ENCODE measurements at places on chromosomes 16 and 17.
A peak's percentile ranks its signal among the peaks of the same experiment; 100 is the strongest.

DNA sequence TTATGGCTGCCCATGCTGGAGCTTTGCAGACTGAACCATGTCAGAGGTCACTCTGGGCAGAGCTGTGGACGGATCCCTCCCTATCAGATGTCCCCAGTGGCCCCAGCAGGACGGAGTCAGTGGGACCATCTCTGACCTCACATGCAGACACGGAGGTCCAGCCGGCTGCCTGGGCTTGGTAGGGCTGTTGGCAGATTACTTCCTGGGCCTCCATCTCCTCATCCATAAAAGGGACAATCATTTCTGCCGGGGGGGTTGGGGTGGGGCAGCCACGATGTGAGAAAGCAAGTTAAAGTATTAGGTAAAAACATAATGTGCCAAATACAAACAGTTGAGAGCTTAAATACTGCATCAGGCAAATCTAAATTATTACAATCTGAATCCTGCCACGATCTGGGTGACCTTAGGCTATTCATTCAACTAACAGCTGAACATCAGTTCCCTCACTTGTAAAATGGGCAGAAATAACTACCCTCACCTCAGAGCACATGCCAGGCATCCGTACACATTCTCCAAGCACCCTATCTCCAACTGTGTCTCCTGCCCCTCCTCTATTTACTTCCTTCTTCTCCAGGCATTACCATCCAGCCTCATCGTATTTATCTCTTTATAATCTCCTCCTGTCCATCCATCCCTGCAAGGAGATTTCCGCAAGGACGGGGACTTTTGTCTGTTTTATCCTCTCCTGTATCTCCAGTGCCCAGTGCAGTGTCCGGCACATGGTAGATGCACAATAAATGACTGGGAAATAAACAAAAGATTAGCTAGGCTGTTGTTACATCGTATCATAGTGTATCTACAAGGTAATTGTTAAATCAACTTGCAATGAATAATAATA is 192.3 kb upstream of the FOXF1 start:
- no peak for DNase-seq

DNA sequence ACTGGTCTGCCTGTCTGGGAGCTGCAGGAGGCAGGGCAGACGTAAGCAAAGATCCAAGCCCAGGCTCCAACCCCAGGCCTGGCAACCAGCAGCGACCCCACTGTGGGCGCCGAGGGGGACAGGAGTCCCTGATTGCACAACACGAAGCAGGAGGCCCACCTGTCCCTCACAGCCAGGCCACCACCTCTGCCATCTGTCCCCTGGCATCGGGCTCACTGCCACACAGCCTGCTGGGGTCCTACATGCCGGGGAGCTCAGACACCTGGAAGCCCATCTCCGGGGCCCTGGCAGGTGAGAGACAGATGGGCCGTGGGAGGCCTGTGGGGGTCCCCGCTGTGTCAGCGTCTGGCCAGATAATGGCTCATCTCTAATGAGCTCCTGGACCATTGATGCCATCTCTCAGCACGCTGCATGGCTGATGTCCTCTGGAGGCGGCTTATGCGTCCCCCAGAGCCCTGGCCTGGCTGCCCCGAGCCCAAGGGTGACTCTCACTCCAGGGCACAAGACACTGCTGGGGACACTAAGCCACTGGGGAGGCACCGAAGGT is 11.3 kb upstream of the RASD1 start:
- DNase-seq = no peak

DNA sequence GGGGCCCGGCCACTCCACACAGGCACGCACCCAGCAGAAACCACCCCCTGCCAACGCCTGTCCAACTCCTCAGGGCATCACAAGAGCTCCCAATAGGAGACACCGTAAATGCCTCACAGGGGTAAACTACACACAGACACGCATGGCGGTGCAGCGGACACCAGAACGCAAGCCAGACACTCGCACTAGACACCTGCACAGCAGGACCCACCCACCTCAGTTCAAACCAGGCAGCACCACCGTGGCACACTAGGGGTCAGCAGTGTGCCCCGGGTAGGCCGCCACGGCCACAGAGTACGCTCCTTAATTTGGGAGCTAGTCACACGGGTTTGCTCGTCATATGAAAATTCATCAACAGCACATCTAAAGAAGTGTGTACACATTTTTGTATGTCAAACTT is 3.4 kb downstream of the SLC38A10 start:
- no peak for DNase-seq

DNA sequence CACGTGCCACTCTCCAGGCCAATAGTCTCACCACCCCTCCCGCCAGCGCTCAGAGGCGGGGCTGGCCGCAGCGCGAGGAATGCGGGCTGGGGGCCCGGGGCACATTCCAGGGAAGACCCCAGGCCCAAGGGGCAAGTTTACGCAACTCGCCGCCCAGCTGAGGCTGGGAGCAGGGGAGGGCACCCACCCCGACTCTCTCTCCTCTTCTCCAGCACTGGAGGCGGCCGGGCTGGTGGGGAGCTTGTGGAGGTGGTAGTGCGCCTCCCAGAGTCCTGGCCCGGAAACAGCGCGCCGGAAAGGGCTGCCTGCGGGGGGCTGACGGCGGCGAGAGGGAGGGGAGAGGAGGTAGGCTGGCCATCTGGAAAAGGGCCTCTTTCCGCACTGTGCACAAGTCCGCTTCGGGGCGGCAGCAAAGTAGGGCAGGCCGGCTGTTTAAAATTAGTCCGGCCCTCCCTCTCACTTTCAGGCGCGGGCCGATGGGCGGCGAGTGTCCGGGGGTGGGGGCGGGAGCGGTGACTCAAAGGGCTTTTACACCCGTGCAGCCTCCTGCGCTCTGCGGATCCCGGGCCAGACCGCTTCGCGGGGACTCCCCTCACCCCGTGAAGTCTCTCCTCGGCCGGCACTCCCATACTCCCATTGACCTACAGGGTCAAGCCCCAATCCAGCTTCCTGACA is 1.1 kb downstream of the FHOD1 start:
- peak; percentile 87 for DNase-seq

- DNase-seq = no peak
These were observed 49.5 kb downstream of the GPRC5B start for GRCh38 chr16:19835196-19835595.

DNA sequence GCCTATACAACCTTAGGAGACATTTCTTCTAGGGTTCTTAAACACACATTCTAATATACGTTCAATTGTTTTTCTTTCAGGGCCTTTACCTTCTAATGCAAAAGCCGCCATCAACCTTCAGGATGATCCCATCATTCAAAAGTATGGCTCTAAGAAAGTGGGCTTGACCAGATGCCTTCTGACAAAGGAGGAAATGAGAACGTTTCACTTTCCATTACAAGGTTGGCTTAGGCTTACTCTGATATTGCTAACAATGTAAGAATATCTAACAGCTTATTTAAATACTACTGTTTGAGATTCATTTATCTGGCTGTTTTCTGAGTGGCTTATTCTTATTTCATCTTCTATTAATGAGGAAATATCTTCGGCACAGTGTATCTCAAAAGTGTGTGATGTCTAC is 15.4 kb downstream of the REXO5 start:
- DNase-seq = no peak

GRCh38 chr17:57259306-57259705 is 3.0 kb downstream of the MSI2 start:
- DNase-seq = no peak

DNA sequence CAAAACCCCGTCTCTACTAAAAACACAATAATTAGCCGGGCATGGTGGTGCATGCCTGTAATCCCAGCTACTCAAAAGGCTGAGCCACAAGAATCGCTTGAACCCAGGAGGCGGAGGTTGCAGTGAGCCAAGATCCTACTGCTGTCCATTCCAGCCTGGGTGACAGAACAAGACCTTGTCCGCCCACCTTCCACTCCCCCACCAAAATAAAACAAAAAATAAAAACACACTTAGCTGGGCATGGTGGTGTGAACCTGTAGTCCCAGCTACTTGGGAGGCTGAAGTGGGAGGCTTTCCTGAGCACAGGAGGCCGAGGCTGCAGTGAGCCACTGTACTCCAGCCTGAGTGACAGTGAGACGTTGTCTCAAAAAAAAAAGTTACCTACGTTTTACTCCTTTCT is 3.2 kb downstream of the PPM1E start:
- no peak for DNase-seq
